ENCODE measurements at places on chromosomes 2 and 18.

- no peak for DNase-seq
Measured at GRCh38 chr2:238895361-238895882, 47.5 kb downstream of the TWIST2 start.

GRCh38 chr2:117502121-117502520 lies 312.4 kb upstream of the DDX18 start:
- no peak for DNase-seq

DNA sequence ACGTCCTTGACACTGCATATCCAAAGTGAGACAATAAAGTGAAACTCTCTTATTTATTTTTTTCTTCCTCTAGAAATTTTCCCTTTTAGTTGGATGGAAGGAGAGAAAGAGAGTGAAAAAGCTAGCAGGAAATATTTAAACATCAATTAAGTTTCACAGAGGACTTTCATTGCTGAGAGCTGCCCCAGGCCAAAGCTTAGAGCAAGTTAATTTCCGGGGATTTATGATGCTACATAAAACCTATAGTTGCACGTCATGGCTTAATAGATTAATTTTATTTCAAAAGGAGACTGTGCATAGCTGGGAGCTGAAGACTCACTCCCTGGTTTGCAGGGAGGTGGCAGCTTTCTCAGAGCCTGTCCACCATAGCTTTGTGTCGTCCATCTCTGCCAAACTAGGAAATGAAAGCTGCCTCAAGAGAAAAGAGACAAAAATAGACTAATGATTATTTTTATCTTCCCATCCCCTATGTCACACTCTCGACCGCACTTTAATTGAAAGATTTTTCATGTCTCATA lies 323.3 kb upstream of the RAB6C start:
- DNase-seq, result no peak

DNA sequence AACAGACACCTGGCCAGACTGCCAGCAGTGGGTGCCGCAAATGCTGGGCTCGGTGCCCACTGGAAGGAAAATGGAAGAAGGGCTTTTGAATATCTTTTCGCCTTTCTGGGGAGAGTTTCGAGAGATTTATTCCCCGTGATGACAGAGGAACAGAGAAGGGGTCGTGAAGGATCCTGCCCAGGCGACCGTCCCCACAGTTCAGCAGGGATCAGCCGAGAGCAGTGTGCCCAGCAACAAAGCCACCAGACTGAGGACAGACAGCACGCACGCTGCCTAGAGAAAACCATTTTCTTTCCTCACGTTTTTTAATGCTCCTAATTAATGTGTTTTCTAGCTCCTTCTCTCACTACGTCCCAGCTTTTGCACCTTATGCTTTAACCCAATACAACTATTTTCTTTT lies 47.7 kb downstream of the XRCC5 start:
- DNase-seq, result no peak

DNA sequence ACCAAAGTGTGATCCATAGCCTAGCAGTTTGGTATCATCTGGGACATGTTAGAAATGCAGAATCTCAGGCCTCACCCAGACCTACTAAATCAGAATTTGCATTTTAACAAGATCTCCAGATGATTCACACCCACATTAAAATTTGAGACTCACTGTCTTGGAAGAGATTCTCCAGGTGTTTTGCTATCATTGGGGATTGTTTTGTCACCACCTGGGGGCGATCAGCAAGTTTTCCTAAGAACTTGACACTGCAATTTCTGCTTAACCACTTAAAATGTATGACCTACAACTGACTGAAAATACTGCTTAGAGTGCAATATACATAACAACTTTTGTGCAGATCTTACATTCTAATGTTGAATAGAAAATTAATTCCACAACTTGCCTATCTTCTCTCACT lies 18.9 kb upstream of the ITGA4 start:
- DNase-seq, result no peak

DNA sequence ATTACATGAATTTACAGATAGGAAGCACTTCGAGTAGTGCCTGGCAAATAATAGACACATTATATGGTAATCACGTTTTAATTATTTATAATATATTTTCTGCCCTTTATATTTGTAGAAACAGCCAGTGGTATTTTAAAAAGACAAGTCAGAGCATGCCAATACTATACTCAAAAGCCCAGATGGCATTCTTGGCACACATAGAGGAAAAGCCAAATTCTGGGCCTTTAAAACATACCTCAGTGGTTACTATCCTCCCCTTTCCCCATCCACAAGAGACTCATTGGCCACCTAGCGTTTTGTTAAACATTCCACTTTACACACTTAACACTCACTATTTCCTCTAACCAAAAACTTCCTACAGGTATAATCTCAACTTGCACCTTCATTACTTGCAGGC lies 63.3 kb upstream of the ZNF804A start:
- DNase-seq, result no peak

- no peak for DNase-seq
Measured at GRCh38 chr2:222984908-222985307, 67.1 kb upstream of the KCNE4 start.

DNA sequence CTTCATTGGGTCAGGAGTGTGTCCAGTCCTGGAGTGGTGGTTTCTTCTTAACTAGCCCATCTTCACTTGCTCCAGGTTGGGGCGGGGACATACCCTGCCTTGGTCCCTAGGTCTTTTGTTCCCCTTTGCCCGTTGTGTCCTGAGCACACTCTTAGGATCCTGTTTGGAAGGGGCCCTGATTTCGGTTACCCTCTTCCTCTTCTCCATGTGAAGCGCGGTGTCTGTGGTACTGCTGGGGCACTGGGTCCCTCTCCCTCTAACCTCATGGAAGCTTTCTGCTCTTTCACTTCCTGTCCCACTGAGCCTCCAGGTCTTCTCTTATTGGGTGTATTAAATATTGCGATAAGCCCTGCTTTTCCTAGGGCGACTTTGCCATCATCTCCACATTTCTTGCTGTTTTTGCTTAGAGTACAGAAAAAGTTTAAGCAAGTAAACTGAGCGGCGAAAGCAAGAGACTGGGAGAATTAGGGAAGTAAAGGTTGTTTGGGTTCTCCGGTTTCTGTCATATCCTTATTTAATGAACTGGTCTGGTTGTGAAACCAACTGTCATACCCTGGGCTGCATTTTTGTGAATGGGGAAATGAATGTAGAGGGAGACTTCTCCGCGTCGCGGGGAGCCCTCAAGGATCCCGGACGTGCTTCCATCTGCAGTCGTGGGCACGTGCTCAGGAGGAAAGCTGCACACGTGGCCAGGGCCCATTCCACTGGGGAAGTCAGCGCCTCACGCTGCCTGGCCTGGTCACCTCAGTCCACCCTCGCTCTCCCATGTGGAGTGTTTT lies 73.8 kb upstream of the B3GNT7 start:
- no peak for DNase-seq

DNA sequence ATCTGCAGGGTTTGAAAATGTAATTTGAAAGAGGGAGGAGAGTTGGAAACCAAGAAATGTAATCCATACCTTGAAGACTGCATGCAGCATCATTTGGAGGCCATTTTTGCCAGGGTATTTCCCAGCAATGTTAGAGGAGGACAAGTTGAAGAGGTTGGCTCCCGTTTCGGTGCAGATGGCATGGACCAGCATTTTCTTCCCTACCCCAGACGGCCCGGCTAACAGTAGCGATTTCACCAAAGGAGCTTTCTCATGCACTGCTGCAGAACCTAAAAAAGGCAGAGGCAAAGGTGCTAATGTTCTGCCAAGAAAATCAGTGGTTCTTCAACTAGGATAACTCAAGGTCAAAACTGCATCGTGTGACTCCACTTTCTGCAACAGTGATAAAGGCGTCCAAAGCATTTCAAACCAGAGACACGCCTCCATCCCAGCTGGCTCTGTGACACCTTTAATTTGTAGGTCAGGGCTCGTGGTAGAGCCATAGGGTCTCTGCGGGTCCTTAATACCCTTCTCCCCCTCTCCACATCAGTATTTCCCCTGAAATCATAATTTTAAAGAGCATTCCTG lies 99.6 kb upstream of the ASB18 start:
- no peak for DNase-seq

DNA sequence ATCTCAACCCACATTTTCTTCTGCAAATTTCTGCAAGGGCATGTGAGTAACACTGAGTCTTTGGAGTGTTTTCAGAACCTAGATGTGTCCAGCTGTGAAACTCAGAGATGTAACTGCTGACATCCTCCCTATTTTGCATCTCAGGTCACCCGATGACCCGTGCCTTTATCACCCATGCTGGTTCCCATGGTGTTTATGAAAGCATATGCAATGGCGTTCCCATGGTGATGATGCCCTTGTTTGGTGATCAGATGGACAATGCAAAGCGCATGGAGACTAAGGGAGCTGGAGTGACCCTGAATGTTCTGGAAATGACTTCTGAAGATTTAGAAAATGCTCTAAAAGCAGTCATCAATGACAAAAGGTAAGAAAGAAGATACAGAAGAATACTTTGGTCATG lies 8.0 kb downstream of the UGT1A1 start:
- peak; percentile 11 for DNase-seq

DNA sequence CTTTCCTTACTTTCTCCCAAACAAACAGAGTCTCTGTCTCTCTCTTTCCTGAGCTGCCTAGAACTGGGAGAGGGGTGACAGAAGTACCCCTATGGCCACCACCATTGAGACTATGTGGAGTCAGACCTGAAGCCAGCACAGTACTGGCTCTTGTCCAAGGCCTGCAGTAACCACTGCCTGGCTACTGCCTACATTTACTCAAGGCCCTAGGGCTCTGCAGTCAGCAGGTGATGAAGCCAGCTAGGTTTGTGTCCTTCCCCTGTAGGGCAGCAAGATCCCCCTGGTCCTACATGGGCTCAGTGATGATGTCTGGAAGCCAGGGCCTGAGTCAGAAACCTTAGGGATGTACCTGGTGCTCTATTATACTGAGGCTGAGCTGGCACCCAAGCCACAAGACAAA lies 12.2 kb downstream of the MYO3B start:
- no peak for DNase-seq

- no peak for DNase-seq
Measured at GRCh38 chr2:194176134-194176533, 1480.9 kb upstream of the SLC39A10 start.

DNA sequence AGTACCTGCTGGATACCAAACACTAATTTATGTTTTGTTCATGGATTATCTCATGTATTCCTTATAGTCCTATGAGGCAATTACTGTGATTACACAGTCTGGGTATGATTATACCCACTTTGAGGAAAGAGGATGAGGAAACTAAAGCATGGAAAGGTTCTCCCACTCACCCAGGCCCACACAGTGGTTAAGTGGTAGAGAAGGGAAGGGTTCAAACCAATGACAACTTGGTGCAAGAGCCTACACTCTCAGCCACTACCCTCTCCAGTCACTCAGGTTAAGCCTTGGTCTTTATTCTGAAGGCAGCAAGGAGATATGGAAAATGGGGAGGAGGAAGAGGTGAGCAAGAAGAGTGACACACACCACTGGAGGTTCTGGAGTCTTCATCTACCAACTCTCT lies 64.5 kb upstream of the PPP1CB start:
- no peak for DNase-seq

DNA sequence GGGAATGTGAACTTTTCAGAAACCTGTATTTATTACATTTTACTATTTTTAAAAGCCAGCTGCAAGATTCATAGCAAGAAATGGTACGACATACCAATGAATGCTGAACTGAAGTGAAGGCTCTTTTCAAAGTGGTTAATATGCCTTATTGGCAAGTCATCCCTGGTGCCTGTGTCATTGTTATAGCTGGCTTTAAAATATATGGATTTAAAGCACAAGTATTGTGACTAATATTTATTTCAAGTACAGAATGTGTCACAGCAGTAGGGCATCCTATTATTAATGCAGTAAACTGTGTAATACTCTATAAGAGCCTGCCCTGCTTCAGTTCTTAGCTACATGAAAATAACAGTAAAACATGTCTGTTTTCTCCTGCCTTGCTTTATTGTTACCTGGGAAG lies 10.8 kb downstream of the TSHZ1 start:
- no peak for DNase-seq

DNA sequence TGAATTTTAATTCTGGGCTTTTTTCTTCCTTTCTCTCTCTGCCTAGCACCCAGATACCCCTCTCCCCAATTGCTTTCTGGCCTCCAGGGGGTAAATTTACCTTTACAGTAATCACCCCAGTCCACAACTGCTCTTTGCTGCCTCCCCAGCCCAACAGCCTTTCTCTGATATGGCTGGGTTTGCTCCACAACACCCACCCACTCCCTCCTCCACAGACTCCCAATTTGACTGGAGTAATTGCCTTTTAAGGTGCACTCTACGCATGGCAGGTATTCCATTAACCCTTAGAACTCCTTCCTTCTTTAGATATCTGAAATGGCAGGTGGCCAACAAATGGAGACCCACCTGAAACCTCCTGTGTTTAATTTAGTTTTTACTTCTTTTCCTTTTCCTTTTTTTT lies 3.6 kb downstream of the CELF4 start:
- no peak for DNase-seq

- no peak for DNase-seq
Measured at GRCh38 chr2:45714679-45715078, 63.2 kb downstream of the PRKCE start.

DNA sequence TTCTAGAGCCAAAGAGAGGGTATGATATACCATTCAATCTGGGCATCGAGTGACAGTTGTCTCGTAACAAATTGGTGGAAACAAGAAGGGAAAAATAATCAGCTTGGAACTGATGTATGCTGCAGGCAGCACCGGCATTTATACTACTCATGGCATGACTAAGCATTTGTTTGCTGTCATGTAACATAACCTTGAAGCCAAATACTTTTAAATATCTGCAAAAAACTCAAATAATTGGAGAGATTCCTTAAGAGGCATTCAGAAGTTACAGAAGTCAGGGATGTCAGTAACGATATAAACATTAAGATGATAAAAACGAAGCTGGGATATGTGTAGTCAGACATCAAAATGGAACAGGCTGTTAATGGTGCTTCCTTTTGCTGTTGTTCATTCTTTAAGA lies 157.3 kb upstream of the MMADHC start:
- DNase-seq, result no peak

DNA sequence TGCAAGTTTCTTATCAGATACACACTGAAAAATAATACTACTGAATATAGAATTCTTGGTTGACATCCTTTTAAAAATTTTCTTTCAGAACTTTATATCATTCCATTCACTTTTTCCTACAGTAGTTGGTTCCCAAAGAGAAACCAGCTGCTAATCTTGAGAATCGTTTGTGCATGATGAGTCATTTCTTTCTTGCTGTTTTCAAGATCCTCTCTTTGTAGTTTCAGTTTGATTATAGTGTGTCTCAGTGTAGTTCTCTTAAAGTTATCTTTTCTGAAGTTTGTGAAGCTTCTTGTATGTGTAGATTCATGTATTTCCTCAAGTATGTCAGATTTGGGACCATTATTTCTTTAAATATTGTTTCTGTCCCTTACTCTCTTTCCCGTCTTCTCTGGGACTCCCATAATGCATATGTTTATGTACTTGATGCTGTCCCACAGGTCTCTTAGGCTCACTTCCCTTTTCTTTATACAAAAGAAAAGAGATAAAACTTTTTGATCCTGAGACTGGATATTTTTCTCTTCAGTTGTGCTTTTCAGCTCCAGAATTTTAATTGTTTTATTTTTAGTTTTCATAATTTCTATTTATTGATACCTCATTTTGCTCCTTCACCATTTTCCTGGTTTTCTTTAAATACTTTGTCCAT lies 801.0 kb downstream of the TDRD15 start:
- no peak for DNase-seq

- no peak for DNase-seq
Measured at GRCh38 chr18:48861181-48861708, 89.5 kb downstream of the SMAD7 start.
